ENCODE measurements at places on chromosomes 16 and 17. TPM values are rescaled to one million over a fixed set of nuclear protein-coding genes. Genes with fewer than 3 reads are reported as not detected.

The CNTNAP4 gene
- total RNA-seq = not detected

The USP36 gene
- total RNA-seq = 28.2 TPM

The KRTAP4-4 gene
- total RNA-seq = not detected

The KRTAP4-5 gene
- not detected for total RNA-seq

The GRIN2C gene
- 0.12 TPM for total RNA-seq

The CDK5R1 gene
- 1.00 TPM for total RNA-seq

The G6PC1 gene
- total RNA-seq = not detected

The CD300LB gene
- total RNA-seq = not detected

The ELMO3 gene
- total RNA-seq = 0.62 TPM

The C17orf113 gene
- 0.22 TPM for total RNA-seq

The SLC22A31 gene
- total RNA-seq = 0.25 TPM

The NPIPB2 gene
- total RNA-seq = 6.2 TPM

The USP43 gene
- 0.12 TPM for total RNA-seq

The PLK1 gene
- total RNA-seq = 16.6 TPM

The RFWD3 gene
- total RNA-seq = 18.1 TPM

The CACNG3 gene
- not detected for total RNA-seq

The TAC4 gene
- not detected for total RNA-seq

The PDILT gene
- not detected for total RNA-seq

The CHST4 gene
- not detected for total RNA-seq

The TPSG1 gene
- not detected for total RNA-seq

The WSB1 gene
- 174 TPM for total RNA-seq

The CCL18 gene
- not detected for total RNA-seq

The ANKS3 gene
- 28.7 TPM for total RNA-seq

The CCDC200 gene
- total RNA-seq = not detected

The TMEM186 gene
- 6.5 TPM for total RNA-seq

The CD300A gene
- not detected for total RNA-seq

The PLLP gene
- total RNA-seq = 0.12 TPM

The MYCBPAP gene
- total RNA-seq = 2.0 TPM

The RAB40C gene
- total RNA-seq = 18.0 TPM

The CCL17 gene
- total RNA-seq = not detected

The ZG16 gene
- not detected for total RNA-seq

The FOXL1 gene
- 36.7 TPM for total RNA-seq

The RAD51C gene
- 33.3 TPM for total RNA-seq

The KRT9 gene
- not detected for total RNA-seq

The KRTAP1-1 gene
- total RNA-seq = 0.87 TPM

The GNGT2 gene
- not detected for total RNA-seq

The TP53TG3B gene
- total RNA-seq = not detected

The AHSP gene
- total RNA-seq = not detected

The MT1E gene
- total RNA-seq = 132 TPM

The ABCA10 gene
- total RNA-seq = 0.44 TPM

The KRTAP1-5 gene
- total RNA-seq = 54.1 TPM

The CAPN15 gene
- total RNA-seq = 41.7 TPM

The FBXW10 gene
- 0.12 TPM for total RNA-seq

The EVPL gene
- 0.12 TPM for total RNA-seq

The SLC38A8 gene
- not detected for total RNA-seq

The HSD17B2 gene
- total RNA-seq = not detected

The KRTAP4-9 gene
- 0.12 TPM for total RNA-seq

The DNAJA2 gene
- total RNA-seq = 83.1 TPM

The MYL4 gene
- total RNA-seq = not detected

The ENO3 gene
- 1.8 TPM for total RNA-seq

The PERCC1 gene
- total RNA-seq = not detected

The NME4 gene
- 66.2 TPM for total RNA-seq

The ARHGDIG gene
- total RNA-seq = 0.12 TPM

The NAGS gene
- 2.9 TPM for total RNA-seq

The MRM1 gene
- 6.5 TPM for total RNA-seq

The PLCD3 gene
- total RNA-seq = 23.0 TPM

The SNF8 gene
- 110 TPM for total RNA-seq
